Body of pancreas (tissue), 4 donors: ENCODE measurements at places on chromosomes 16 and 17.

DNA sequence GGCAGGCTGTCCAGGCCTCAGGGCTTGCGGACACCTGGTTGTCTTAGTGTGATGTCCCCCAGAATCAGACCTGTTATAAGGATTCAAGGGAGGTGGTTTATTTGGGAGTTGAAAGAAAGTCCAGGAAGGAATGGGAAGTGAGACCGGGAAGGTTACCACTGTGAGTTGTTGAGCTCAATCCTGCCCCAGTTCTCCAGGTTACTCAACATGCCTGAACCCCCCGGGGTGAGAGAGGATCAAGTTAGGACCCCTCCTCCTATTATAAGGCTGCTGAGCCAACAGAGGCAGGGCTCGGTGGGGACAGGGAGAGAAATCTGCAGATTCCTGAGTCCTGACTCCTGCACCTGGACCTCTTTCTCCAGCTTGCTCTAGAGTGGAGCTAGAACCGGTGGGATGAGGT, 86.4 kb downstream of the MRM1 start:
- no peak for DNase-seq

- no peak for DNase-seq
Observed at GRCh38 chr17:65554553-65555223, 6.8 kb downstream of the AXIN2 start.

- DNase-seq: peak; percentile 42
Observed at GRCh38 chr17:38352245-38353085, 821 bp downstream of the SOCS7 start.

- no peak for DNase-seq
Observed at GRCh38 chr16:53209877-53210276, 155.1 kb downstream of the CHD9 start.
